WERI-Rb-1 (cell line): ENCODE measurements at places on chromosomes 12 and 14.

DNA sequence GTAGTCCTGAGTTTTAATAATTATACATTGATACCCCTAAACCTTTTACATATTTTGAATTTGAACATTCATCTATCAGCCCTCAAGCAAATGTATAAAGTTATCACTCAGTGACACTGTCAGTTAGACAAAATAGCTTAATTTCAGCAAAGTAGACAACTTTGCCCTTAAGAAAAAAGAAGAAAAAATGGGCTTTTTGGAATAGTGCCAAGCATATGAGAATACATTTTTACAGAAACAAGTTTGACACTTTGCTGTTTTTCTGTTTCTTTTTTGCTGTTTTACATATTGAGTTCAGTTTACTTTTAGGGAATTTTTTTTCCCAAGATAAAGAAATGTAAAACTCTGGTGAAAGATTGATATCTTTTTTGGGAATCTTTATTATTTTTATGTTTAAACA lies 14.3 kb downstream of the TBK1 start:
- DNase-seq, result no peak

GRCh38 chr14:73173092-73173735 lies 36.9 kb downstream of the PSEN1 start:
- no peak for DNase-seq

DNA sequence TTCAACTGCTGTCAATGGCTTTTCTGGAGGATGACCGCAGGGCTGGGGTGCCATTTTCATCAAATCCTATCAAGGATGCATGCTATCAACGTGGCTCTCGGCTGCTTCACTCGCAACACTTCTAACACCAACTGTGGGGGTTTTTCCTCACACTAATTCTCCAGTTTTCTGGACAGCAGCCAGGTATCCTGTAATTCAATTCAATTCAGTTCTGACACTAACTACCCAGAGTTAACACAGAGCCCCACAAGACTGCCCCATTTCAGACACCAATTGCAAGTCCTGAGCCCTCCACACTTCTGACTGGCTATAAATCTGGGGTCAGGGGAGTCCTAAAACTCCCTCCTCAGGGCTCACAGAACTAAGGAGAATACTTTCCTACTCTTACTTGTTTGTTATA lies 55.3 kb upstream of the TMCC3 start:
- DNase-seq, result no peak

DNA sequence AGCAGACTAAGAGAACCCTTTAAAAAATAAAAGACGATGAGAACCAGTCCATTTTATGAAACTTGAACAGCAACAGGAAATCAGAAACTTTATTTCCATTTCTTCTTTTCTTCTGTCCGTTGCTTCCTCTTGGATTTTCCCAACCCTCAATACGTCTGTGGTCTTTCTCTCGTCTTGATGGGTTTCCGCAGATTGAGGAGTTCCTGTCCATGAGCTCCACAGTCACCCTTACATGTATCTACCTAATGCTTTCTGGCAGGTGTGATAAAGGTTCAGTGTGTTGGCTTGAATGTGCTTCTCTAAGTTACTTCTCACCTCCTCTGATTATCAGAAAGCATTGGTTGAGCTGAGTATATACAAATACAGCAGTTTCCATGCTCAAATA lies 110.0 kb downstream of the ETV6 start:
- DNase-seq, result no peak

- DNase-seq, result no peak
These were observed 24.1 kb downstream of the CEP83 start for GRCh38 chr12:94435511-94435927.

GRCh38 chr14:99863059-99863458 lies 69.8 kb downstream of the EML1 start:
- no peak for DNase-seq

- no peak for DNase-seq
These were observed 18.7 kb downstream of the IQSEC3 start for GRCh38 chr12:85191-85666.
